Anterior cingulate cortex (tissue), 58 donors: ENCODE measurements at places on chromosomes 4 and X.

- DNase-seq: no peak
Measured at GRCh38 chr4:31035761-31036160, 315.6 kb downstream of the PCDH7 start.

- no peak for DNase-seq
Measured at GRCh38 chrX:11480626-11481025, 185.1 kb downstream of the ARHGAP6 start.

- no peak for DNase-seq
Measured at GRCh38 chr4:83449009-83449408, 6.6 kb downstream of the HELQ start.

GRCh38 chr4:41323706-41324105 is 67.0 kb downstream of the UCHL1 start:
- DNase-seq: no peak

- DNase-seq: no peak
Measured at GRCh38 chr4:98967786-98968329, 27.7 kb upstream of the METAP1 start.

GRCh38 chr4:88619971-88620370 is 27.7 kb downstream of the HERC3 start:
- DNase-seq: no peak

- DNase-seq: no peak
Measured at GRCh38 chr4:147309434-147309833, 171.5 kb upstream of the EDNRA start.

DNA sequence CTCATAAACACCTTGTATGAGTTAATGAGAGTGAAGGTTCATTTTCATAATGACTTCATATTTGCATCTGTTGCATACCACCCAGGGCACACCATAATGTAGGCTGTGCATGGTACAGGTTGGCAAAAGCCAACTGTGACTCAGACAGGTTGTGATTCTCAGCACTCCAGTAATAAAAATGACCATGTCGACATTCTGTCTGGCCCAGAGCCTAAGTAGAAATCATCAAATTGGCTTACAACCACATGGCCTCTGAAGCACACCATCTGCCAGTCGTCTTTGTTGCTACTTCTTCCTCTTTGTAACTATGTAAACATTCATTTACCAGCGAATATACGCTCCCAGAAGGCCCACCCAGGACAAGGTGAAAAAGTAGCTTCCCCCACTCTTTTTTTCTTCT is 459.5 kb downstream of the GASK1B start:
- no peak for DNase-seq

DNA sequence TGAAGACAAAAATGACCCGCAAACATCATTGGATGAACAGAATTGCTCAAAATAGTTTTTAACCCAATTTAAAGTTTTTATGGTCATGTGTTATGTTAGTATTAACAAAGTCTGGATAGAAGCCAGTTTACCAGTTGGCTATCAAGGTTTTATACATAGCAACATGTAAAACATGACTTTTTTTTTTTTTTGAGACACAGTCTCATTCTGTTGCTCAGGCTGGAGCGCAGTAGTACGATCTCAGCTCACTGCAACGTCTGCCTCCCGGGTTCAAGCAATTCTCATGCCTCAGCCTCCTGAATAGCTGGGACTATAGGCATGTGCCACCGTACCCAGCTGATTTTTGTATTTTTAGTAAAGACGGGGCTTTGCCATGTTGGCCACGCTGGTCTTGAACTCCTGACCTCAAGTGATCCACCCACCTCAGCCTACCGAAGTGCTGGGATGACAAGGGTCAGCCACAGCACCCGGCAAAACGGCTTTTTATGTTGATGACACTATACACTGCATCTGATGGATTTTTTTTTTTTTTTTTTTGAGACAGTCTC is 3.4 kb downstream of the SAT1 start:
- DNase-seq: no peak

DNA sequence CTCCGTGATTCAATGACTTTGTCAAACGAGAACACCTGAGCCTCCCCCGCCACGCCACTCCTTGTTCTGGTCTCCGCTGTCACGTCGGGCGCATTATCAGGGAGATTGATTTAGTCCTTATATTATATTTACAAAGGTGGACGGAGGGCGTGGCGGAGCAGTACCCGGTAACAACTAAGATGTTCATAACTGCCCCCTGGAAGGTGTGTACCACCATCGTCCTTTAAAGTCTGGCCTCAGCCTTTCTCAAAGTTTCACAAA is 284.2 kb downstream of the PACRGL start:
- DNase-seq: no peak
